Cortex of kidney (tissue), 1 donor: ENCODE measurements at places on chromosomes 3 and 15.

GRCh38 chr15:67380921-67381320, 126.3 kb downstream of the IQCH start:
- DNase-seq, result no peak

GRCh38 chr3:100798012-100798411, 88.7 kb downstream of the TFG start:
- DNase-seq, result no peak

DNA sequence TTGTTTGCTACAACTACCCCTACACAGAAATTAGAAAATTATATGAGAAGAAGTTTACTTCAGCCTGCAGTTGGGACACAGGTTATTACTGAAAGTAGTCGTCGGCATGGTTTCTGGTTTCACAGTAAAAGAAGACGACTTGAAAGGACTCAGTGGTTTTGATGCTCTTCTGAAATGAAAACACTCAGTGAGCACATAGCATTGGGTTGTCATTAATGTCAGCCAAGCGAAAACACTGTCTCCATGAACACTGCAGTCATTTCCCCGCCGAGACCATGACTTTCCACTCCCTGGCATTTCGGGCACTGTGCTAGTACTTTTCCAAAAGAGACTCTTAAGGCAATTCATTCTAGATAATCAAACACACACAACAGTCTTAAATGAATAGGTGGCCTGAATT, 69.2 kb upstream of the ICE2 start:
- no peak for DNase-seq

DNA sequence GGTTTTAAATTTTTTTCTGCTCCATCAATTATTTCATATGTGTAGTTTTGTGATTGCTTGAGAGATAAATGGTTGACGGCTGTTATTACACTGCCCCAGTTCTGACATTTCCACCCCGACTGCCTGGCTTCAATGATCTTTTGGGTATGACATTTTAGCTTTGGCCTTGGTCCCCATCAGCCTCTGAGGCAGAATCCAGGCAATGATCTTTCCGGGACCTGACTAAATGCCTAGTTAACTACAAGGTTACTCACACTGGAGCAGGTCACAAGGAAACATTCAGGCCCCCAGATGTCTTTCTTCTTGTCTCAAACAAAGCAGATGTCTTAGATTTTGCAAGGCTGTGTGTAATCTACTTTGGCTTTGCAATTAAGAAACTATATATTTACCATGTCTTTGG, 61.1 kb upstream of the TMCO5A start:
- DNase-seq, result no peak

DNA sequence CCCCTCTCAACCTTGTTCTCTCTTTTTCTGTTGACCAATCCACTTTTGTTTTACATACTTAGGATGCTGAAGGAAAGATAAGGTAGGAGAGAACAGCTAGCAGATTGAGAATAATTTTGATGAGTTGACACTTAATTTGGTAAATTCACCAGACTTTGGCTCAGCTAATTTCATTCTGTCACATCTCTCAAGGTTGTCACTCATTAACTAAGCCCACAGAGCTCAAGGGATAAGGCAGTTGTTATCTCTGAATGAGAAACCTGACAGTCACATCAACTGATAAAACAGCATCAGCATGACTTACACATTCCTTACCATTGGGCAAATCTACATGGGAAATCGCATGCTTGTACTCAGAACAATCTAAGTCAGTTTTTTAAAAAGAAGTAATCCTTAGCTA, 591.4 kb downstream of the NLGN1 start:
- DNase-seq, result no peak

DNA sequence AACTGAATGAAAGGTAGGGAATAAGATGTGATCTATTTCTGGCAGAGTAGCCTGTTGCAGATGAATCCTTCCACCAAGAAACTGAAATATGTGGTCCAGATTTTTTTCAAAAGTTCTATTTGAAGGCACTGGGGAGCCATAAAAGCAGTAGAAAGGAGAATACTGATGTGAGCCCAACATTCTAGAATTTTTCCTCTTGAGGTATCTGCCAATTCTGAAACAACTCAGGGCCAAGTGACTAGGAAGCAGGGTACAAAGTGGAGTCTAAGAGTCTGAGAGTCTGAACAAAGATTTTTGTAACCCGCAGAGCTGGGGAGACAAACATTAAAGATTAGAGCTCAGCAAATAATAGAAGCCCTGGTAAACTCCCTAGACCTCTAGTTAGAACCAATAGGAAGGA, 58.3 kb upstream of the SLCO3A1 start:
- DNase-seq, result no peak

DNA sequence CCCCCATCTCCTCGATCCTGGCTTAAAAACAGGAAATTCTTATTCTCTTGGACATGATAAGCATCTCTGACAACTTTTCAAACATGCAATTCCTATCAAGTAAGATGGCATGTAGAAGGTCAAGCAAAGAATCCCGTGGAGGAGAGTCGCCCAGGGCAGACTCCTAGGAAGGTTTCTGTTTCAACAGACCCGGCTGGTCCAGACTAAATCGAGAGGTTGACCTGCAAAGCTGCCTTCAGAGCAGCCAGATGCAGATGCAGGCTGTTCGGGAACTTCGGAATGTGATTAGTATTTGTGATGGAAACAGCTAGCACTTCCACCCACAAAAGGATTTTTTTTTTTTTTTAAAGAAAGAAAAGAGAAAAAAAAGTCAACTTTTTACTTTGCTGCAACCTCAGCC, 216.8 kb downstream of the NR1D2 start:
- no peak for DNase-seq

DNA sequence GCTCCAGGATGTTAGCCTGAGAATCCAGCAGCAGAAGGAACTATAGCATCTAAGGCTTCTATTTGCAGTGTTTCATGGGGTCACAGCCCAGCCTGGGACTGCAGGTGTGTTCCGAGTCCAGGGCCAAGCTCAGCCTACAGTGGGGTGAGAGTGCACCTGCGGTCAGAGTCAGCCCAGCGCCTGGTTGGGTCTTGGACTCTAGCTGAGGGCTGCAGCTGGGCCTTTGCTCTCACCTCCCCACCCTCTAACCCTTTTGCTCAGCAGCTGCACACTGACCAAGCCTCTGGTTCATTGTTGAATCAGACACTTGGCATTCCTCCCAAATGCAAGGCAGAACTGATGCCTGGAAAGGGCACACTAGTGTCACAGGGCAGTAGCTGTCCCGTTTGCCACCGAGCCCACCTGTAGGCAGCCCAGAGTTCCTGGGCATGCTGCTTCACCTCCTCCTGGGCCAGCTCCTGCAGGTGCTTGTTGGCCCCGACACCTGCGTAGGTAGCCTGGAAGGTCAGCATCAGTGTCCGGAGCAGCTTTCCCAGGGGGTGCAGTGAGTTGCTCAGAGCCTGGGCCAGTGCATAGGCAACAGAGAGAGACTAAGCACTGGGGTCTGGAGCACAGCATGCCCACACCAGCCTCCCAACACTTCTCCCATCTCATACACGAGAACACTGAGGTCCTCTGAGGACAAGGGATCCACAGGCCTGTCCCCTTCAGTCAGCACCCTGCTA, 17.5 kb downstream of the ALS2CL start:
- no peak for DNase-seq

GRCh38 chr3:52236424-52236886, 2.5 kb downstream of the TWF2 start:
- no peak for DNase-seq

DNA sequence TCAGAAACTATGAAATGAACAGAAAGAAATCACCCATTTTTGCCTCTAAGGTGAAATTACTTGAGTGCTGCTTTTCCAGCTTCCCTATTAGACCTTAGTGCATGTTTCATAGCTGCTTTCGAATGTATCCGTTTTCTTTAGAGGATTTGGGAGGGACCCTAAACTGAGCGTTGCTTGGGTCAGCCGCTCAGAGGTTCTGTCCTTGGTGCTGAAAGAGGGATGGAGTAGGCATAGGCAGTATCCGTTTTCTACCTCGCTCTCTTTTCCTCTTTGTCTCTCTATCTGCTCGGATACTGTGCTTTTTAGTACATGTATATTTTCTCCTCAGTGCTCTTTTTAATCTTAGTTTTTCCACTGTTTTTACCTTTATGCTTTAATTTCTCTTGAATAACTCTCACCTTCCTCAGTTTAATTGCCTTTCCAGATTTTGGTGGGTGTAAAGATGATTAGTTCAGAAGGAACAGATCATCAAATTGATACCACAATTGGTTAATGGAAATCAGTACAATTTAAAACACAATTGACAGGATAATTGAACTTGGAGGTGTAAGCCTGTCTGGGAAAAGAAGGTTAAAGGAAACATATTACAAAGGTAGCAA, at the start of gene DRD3:
Gene DRD3, minus strand, starts transcription at position 283 of the 599 bp plus-strand sequence. CDS start 7,060 bp downstream, outside the sequence.
- DNase-seq, result no peak
